HCT116 (cell line): ENCODE measurements at places on chromosomes 7 and 10.

DNA sequence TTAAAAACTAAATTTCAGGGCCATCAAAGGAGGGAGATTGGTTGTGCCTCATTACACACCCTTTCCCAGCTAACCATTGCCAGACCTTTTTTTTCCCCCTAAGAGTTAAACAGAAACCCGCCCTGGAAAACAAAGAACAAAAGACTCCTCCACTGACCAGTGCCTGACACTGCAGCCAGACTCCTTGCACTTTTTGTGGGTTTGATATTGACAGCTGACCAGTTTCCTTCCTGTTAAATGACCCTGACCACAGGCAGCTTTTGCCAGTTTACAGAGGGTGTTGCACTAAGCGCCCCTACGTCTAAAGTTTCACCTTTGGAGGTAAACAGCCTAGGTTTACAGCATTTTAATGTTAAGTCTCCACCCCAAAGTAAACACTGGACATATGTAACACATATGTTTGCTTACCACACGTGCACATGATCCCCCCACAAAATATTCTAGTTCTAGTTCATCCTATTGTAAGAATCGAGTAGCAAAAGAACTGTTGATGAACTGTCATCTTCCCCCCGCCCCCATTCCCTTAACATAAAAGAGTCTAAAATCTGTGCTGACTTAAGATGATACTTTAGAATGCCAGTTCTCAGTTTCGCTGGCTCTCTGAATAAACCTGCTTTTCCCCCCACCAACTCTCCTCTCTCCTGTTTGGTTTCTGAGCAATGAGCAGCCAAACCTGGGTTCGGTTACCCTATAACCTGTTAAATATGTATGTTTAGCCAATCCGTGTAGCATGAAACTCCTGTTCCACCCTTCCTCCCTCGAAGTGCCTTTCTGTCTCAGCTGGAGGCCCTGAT lies 38.0 kb downstream of the FOXI2 start:
- no peaks in the 10 kb centered on the region for H3K4me1 ChIP-seq
- no peaks in the 10 kb centered on the region for H3K36me3 ChIP-seq
- H3K27ac ChIP-seq, result no peak overlapping the region

DNA sequence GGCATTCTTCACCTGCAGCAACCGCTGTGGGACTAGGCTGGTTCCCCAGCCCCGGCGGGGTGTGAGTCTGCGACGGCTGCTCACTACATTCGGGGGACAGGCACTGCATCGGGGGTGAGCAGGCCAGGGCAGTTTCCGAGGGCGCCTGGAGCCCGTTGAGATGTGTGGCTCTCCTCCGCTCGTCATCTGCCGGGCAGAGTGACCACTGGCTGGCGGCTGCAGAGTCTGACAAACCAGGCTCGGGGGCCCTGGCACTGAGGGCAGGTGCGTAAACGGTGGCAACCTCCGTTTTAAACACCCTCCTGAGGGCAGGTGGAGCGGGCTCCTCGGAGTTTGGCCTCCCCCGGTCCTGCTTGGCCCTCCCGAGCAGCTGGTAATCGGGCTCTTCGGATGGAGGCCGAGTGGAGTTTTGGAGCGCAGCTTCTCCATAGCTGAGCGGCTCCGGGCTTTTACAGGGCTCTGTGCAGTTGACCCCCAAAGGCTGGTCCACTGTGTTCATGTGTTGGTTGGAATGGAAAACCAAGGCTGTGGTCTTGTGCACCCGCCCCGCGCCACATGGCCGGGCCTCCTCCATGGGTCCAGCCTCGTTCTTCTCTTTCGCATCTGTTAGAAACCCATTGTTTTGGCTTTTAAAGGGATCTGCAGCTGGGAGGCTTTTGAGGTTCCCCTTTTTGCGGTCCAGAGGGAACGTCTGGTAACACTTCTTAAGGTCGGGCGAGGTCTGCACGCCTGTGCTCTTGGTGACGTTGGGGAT lies 20.9 kb downstream of the INSYN2A start:
- no peak for DNase-seq
- H3K4me3 ChIP-seq, result no peak overlapping the region
- no peaks in the 10 kb centered on the region for H3K36me3 ChIP-seq
- no peaks in the 10 kb centered on the region for H3K4me1 ChIP-seq
- no peaks in the 10 kb centered on the region for H3K27me3 ChIP-seq

DNA sequence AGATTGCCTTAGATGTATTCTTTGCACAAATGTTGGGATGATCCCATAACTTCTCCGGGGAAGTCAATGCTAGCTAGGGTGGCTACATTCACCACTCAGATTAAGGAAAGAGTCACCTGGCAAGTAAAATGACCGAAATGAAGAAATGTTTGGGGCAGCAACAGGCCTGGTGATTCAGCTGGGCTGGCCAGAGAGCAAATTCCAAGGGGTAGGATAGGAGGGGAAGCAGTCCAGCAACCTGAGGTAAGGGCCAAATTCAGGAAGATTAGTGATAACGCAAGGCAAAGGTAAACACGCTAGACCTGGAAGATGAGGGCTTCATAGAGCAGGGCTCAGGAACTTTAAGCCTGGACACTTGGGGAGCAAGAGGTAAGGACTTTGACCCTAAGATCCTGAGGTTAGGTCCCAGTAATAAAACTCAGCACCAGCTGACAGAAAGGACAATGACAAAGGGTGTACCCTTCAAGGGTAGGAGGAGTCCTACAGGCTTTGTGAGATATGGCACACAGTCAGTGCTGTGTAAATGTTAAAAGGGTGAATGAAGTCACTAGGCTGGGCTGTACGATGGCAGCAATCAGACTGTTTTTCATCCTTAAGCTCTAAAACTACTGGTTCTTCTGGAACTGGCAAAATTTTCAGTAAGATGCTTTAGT lies 22.7 kb upstream of the SMNDC1 start:
- H3K4me1 ChIP-seq, result no peaks in the 10 kb centered on the region
- no peak overlapping the region for H3K4me3 ChIP-seq
- DNase-seq, result no peak
- no peaks in the 10 kb centered on the region for H3K27me3 ChIP-seq

DNA sequence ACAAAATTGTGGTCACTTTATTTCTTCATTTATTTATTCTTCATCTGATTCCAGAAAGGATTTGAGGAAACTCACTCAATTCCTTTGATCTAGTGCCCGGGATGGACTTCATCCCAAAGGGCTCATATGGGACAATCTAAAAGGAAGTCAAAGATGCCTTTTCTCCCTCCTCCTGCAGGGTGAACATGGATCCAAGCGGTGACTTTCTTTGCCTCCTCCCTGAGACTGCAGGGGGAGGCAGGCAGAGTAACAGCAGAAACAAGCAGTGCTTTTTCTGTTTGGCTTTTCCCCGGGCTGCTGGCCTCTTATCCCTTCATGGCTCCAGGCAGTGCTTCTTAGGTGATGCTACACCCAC lies 10.0 kb upstream of the DNMBP start:
- no peaks in the 10 kb centered on the region for H3K27me3 ChIP-seq
- H3K4me3 ChIP-seq, result no peak overlapping the region
- DNase-seq, result no peak
- no peaks in the 10 kb centered on the region for H3K36me3 ChIP-seq
- no peak overlapping the region for H3K27ac ChIP-seq

DNA sequence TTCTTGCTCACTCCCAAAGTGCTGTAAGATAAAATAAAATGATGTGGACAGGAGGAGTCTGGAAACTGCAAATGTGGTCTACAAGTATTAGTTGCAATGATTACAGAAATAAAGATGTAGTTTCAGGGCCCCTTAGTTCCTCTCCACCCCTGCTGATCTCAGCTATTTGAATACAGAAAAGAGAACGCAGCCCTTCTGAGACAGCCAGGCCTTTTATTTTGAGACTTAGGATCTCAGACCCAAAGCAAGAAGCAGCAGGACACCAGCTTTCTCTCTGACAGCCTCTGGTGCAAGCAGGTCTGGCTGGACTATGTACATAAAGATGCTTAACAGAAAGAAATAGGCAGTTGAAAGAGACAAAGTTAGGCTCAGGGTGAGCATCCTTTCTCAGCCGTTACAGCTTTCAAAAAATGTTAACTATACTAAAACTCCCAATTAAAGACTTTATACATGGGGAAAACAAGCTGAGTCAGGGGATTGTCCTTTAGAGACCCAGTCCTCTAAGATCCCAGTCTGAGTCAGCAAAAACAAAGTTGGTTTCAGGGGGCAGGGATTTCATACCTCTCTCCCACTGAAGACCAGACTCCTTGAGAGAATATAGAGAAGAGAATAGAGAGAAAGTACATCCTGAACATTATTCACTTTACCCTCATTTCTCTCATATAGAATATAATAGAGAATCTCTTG lies 220.4 kb downstream of the TMEM178B start:
- H3K4me3 ChIP-seq, result no peak overlapping the region
- no peak for DNase-seq
- H3K27me3 ChIP-seq, result peaks cover 38% of the 10 kb centered on the region
- H3K36me3 ChIP-seq, result no peaks in the 10 kb centered on the region

DNA sequence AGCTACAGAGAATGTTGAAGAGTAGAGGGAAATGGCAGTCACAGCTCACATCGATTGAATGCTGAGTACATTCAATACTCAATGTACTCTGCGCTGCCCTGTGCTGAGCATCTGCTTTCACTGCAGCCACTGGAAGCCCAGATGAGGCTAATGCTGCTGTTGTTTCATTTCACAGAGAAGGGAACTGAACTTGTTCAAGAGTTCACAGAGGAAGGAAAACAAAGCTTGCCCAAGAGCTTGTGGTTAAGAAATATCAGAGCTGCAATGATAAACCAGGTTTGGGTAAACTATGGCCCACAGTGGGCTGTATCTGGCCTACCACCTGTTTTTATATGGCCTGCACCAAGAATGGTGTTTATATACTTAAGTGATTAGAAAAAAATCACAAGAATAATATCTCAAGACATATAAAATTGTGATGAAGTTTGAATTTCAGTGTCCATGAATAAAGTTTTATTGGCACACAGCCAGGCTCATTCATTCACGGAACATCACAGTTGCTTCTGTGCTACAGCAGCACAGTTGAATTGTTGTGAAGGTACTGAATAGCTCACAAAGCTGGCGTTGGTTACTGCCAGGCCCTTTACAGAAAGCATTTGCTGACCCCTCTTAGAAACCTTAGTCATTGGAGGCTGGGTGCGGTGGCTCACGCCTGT lies 64.1 kb downstream of the CFAP58 start:
- no peak overlapping the region for H3K27ac ChIP-seq
- DNase-seq, result no peak
- H3K4me1 ChIP-seq, result no peaks in the 10 kb centered on the region
- H3K27me3 ChIP-seq, result peaks cover 36% of the 10 kb centered on the region
- no peak overlapping the region for H3K4me3 ChIP-seq
- no peaks in the 10 kb centered on the region for H3K36me3 ChIP-seq

DNA sequence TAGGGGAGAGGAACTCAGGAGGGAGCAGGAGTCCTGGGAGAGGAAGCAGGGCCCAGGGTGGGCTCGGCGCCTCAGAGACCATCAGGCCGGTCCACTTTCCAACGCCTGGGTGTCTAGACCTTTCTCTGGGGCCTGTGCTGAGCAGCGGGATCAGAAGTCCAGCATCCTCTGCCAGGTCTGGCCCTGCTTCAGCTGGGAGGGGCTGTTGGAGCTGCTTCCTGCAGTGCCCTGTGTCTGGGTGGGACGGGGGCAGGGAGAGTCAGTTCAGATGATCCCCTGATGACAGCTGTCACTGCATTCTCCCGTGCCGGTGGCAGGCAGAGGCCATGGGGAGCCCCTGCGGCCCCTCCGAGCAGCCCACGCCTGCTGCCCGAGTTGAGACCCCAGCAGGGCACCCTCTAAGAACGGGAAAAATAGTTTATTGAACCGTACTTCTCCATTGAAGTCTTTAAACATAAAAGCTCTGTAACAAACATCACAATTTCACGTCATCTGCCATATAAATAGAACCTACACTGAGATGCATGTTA lies 23.3 kb downstream of the AP5Z1 start:
- no peak overlapping the region for H3K27ac ChIP-seq
- peaks cover 2% of the 10 kb centered on the region; the same call in 1 of the 2 replicates for H3K4me1 ChIP-seq
- H3K27me3 ChIP-seq, result no peaks in the 10 kb centered on the region
- no peak for DNase-seq

GRCh38 chr7:80184693-80185092 lies 50.1 kb downstream of the GNAI1 start:
- peak overlapping the region; percentile 74 for H3K27ac ChIP-seq
- peak overlapping the region; percentile 40 for H3K4me3 ChIP-seq
- H3K4me1 ChIP-seq, result peaks cover 94% of the 10 kb centered on the region
- peak; percentile 51 for DNase-seq

DNA sequence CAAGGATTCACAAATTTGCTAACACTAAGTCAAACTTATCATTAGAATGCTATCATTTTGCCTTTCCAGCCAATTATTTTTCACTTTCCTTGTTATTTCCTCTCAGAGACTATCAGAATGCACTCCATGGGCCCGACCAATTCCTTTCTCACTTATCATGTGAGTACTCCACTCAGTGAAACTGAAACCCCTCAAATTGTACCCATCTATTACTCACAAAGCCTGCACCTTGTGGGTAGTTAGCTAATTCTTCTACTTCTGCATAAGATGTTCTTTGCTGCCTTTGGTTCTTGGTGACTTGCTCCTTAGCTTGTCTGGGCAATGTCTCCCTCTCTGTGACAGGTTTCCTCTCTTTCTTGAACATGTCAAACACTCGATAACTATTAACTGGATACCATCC lies 35.2 kb upstream of the MBL2 start:
- no peaks in the 10 kb centered on the region for H3K36me3 ChIP-seq
- DNase-seq, result no peak
- H3K27me3 ChIP-seq, result no peaks in the 10 kb centered on the region
- H3K4me1 ChIP-seq, result no peaks in the 10 kb centered on the region
- H3K4me3 ChIP-seq, result no peak overlapping the region

GRCh38 chr7:79217468-79217867 lies 236.0 kb downstream of the MAGI2 start:
- no peak overlapping the region for H3K27ac ChIP-seq
- no peaks in the 10 kb centered on the region for H3K27me3 ChIP-seq
- DNase-seq, result no peak

- no peak overlapping the region for H3K27ac ChIP-seq
- H3K27me3 ChIP-seq, result no peaks in the 10 kb centered on the region
- no peak for DNase-seq
These were observed 2.1 kb downstream of the ZNF273 start for GRCh38 chr7:64905133-64905532.

DNA sequence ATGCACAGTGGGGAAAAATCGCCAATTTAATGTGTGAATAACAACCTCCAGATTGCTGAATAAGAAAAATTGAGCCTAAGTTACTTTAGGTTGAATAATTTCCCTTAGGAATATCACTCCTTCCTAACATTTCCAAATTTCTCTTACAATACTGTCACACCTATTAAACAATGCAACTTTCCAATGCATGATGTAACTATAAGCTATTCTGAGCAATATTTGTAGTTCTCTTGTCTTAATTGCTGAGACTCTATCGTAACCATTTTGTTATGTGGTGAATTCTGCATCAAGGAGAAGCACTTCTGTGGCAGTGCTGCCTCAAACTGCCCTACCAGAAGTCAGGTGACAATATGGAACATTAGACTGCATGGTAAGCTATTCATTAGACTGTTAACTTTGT lies 386.7 kb upstream of the LRRN3 start:
- no peaks in the 10 kb centered on the region for H3K36me3 ChIP-seq
- H3K4me3 ChIP-seq, result no peak overlapping the region
- no peaks in the 10 kb centered on the region for H3K4me1 ChIP-seq
- H3K27ac ChIP-seq, result no peak overlapping the region
- no peak for DNase-seq

DNA sequence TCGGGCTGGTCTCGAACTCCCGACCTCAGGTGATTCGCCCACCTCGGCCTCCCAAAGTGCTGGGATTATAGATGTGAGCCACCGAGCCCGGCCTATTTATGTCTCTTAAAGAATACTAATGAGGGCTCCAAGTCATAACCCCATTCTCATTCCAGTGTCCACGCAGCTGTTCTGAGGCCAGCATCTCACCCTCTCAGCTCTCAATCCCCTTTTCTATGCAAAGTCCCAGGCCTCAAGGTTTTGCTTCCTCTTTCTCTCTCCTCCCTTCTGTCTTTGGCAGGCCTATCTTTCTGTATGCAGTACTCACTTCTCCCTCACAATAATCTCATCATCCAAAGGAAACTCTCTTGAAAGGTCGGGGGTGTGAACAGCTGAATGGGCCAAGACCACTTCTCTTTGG lies 28.0 kb upstream of the VSIR start:
- DNase-seq, result no peak
- H3K36me3 ChIP-seq, result no peaks in the 10 kb centered on the region
- no peak overlapping the region for H3K27ac ChIP-seq
- no peak overlapping the region for H3K4me3 ChIP-seq
